ENCODE measurements at places on chromosomes 11 and 22. TPM values are rescaled to one million over a fixed set of nuclear protein-coding genes. Genes with fewer than 3 reads are reported as not detected.

Gene DEUP1
- not detected for total RNA-seq

Gene MIOX
- total RNA-seq: not detected

Gene MMP27
- total RNA-seq: not detected

Gene AP5B1
- total RNA-seq: 12.9 TPM

Gene TM7SF2
- total RNA-seq: 18.2 TPM

DNA sequence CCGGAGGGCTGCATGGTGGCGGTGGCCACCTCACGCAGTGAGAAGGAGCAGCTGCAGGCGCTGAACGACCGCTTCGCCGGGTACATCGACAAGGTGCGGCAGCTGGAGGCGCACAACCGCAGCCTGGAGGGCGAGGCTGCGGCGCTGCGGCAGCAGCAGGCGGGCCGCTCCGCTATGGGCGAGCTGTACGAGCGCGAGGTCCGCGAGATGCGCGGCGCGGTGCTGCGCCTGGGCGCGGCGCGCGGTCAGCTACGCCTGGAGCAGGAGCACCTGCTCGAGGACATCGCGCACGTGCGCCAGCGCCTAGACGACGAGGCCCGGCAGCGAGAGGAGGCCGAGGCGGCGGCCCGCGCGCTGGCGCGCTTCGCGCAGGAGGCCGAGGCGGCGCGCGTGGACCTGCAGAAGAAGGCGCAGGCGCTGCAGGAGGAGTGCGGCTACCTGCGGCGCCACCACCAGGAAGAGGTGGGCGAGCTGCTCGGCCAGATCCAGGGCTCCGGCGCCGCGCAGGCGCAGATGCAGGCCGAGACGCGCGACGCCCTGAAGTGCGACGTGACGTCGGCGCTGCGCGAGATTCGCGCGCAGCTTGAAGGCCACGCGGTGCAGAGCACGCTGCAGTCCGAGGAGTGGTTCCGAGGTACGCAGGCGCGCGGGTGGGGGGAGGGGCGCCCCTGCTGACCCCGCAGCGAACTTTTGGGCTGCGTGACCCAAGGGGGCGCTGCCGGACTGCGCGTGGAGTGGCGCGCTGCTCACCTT, 670 bp downstream of the NEFH start:
- DNase-seq: no peak

- no peak for DNase-seq
Observed at GRCh38 chr11:78350646-78351165, 66.9 kb downstream of the GAB2 start.

GRCh38 chr11:63504933-63505586, 824 bp upstream of the LGALS12 start:
- no peak for DNase-seq

DNA sequence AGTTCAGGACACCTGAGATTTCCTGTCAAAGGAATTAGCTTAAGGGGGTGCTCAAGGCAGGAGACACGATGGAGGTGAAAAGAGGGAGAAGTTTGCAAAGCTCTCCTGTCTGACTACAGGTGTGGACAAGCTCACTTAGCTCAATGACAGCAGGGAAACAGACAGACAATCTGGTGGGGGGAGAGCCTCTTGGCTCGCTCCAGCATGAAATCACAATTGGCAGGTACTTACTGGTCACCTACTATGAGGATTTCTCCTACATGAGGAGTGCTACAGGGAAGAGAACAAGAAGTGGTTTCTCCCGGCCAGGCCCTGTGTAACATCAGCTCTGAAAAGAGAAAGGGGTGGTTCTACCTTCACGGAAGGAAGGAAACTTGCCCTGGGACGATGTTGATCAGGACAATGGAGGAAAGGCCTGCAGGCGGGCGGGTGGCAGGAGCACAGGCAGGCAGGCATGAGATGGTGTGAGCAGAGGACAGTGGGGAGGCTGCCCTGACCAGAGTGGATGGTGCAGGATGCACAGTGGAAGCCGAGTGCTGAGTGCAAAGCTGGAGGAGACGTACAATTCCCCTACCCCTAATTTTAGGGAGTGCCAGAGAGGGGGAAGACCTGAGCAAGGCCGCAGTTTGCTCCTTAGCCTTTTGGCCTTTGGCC, 57.9 kb upstream of the CRTAM start:
- no peak for DNase-seq

DNA sequence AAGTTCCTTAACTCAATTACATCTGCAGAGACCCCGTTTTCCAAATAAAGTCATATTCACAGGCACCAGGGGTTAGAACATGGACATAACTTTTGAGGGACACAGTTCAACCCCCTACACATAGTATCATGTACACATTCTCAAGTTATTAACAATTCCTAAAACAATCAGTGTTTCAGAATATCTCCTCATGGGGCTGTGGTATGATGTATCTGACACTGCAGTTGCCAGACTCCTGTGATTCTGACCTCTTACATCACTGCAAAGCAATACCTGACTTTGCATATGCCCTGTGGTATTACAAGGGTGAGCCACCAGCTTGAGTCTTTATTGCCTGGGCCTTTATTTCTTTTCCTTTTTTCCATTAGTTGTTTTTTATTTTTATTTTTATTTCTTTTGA, 141.7 kb downstream of the COMMD9 start:
- no peak for DNase-seq

GRCh38 chr22:46043816-46044620, 67.1 kb upstream of the WNT7B start:
- peak; percentile 68 for DNase-seq

- no peak for DNase-seq
Observed at GRCh38 chr11:126167488-126167887, 44.0 kb downstream of the RPUSD4 start.

GRCh38 chr11:113484223-113484622, 9.0 kb upstream of the DRD2 start:
- no peak for DNase-seq

- DNase-seq: no peak
Observed at GRCh38 chr22:37207981-37208380, 4.3 kb downstream of the SSTR3 start.

DNA sequence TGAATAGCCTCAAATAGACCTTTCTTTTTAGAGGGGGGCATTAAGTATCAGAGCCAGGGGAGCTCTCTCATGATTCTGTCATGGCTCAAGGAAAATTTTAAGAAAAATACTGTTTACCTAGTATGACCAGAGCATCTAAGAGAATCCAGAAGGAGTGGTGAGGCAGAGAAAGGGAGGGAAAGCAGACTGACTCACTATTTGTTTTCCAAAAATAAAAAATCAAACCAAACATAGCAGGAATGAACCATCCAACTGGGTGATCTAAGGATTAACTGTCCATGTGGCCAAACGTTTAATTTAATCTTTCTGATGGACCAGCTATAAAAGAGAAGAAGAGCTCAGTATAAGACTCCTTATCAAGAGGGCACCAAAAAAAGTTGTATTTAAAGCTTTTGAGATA, 70.8 kb downstream of the GAB2 start:
- no peak for DNase-seq

- DNase-seq: no peak
Observed at GRCh38 chr11:63616953-63617352, 2.7 kb upstream of the PLAAT3 start.

GRCh38 chr11:46972343-46972742, 35.8 kb downstream of the CSTPP1 start:
- DNase-seq: no peak

GRCh38 chr22:46963672-46964545, 201.5 kb downstream of the TBC1D22A start:
- no peak for DNase-seq

GRCh38 chr11:128412847-128413791, 174.2 kb downstream of the ETS1 start:
- no peak for DNase-seq
